ENCODE measurements at places on chromosomes 2 and 18.
A peak's percentile ranks its signal among the peaks of the same experiment; 100 is the strongest.

GRCh38 chr2:109139002-109139401 lies 10.0 kb downstream of the SH3RF3 start:
- DNase-seq: no peak

- no peak for DNase-seq
Measured at GRCh38 chr18:63293935-63294334, 25.6 kb downstream of the BCL2 start.

- DNase-seq: no peak
Measured at GRCh38 chr2:100412881-100413321, 4.6 kb downstream of the CHST10 start.

DNA sequence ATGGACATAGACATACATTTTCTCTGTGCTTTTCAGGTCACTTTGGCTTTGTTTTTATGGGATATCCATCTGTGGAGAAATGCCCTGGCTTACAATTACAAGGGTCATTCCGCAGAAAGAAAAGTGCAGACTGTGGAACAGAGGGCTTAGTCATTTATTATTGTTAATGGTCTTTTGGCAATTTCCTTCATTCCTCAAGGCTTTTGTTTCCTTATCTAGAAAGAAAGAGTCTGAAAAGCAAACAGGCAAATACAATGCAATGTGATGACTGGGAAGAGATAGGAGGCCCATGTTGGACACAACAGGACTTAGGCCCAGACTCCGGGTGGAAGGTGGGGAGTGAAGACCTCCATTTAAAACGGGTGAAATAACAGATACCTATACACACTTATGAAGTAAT lies 129.5 kb upstream of the CAVIN2 start:
- no peak for DNase-seq

- DNase-seq: no peak
Measured at GRCh38 chr18:31487246-31488015, 10.5 kb upstream of the DSG2 start.

DNA sequence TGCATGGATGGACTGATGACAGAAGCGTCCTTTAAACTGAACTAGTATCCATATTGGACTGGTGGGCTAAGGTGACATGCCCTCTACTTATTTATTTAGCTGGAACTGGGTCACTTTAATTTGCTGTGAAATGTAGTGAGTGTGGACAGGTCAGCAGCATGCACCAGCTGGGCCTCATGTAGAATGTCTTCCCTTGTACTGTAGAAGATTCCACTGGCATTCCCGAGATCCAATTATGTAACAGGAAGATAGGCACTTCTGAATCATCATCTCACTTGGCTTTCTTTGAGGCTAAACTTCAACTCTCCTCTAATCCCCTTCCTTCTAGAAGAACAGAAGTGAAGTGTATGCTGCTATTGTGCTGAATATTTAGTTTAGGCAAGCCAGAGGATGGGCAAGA lies 296.2 kb downstream of the SLC8A1 start:
- no peak for DNase-seq

DNA sequence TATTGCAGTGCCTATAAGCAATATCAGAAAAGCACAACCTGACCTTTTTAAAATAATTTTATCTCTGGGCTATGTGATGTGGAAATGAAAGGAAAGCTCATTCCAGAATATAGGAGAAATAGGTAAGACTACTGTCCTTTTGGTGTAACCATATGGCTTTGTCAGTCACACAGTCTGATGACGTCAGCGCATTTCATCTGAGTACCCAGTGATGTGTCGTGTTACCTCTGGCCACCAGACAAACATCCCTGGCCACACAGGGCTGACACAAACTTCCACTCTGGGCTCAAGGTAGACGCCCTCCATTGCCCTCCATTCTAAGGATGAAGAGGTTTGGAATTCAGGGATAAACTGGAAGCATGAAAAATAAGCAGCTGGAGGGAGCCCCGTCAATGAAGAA lies 506.7 kb downstream of the CMPK2 start:
- DNase-seq: no peak

- DNase-seq: no peak
Measured at GRCh38 chr2:241726459-241726858, 8.0 kb upstream of the D2HGDH start.

- DNase-seq: no peak
Measured at GRCh38 chr2:118477111-118477862, 370.2 kb downstream of the EN1 start.

GRCh38 chr2:36633470-36634092 lies 35.6 kb upstream of the FEZ2 start:
- no peak for DNase-seq

DNA sequence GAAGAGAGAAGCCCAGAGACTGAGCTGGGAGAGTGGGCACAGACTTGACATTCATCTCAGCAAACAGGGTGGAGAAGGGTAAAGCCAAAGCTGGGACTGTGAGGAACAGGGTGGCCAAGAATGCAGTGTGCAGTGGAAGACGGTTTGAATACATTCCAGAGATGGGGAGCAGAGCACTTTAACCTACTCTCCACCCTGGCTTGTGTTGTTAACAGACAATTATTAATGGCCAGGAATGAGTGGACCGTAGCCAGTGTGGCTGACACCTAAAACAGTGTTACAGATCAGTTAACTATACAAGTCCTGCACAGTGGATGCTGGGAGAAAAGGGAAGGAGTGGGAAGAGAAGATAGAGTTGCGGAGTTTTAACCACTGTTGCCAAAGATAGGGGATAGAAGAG lies 7.4 kb upstream of the NAB1 start:
- DNase-seq: no peak

DNA sequence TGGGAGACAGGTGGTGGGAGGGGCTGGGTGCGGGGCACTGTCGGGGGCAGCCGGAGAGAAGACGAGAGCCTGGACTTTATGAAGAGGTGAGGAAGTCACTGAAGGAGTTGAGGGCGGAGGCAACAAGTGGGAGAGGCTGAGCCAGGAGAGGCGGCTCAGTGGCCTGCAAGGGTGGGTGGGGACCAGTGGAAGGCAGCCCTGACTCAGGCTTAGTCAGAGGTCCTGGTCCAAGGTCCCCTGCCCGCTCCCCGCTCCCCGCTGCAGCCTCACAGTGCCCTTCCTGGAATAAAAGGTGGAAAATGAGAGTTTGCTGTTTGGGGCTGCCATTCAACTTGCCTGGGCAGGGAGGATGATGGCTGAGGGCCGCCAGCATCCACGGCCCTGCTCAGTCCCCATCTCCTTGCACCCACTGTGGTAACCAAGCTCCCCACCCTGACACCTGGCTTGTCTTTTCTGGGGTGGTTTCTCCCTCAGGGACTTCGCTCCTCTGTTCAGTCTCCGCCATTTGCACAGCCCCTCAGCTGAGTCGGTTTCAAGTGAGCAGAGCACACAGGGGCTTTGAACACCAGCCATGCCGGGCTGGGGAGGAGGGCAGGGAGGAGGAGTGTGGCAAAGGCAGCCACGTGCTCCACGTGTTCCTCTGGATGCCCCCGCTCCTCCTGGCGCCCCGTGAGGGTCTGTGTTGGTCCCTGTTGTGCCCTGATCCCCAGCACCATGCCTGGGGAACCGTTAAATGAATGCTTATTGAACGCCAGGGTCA lies 13.7 kb upstream of the RALB start:
- no peak for DNase-seq

DNA sequence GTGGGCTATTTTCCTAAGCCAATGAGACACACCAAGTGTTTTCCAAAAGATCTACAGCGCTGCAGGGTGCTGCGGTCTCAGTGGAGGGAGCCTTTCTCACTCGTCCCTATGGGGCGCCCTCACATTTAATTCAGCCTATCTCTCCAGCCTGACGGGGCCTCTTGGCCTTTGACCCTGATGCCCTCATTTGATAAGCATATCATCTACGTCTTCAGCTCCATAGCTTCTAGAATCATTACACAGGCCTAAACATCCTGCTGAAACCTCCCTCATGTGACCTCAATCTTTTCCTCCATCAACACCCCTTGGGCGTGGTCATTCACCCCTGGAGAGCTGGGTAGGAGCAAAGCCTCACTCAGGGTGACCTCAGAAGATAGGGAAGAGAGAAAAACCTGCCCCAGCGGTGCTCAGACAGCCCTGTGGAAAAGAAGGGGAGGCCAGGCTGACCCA lies 57.4 kb downstream of the CYP26B1 start:
- no peak for DNase-seq

- DNase-seq: no peak
Measured at GRCh38 chr2:240930631-240931318, 24.6 kb downstream of the CROCC2 start.

- DNase-seq: no peak
Measured at GRCh38 chr18:62152844-62153243, 34.0 kb downstream of the PIGN start.

DNA sequence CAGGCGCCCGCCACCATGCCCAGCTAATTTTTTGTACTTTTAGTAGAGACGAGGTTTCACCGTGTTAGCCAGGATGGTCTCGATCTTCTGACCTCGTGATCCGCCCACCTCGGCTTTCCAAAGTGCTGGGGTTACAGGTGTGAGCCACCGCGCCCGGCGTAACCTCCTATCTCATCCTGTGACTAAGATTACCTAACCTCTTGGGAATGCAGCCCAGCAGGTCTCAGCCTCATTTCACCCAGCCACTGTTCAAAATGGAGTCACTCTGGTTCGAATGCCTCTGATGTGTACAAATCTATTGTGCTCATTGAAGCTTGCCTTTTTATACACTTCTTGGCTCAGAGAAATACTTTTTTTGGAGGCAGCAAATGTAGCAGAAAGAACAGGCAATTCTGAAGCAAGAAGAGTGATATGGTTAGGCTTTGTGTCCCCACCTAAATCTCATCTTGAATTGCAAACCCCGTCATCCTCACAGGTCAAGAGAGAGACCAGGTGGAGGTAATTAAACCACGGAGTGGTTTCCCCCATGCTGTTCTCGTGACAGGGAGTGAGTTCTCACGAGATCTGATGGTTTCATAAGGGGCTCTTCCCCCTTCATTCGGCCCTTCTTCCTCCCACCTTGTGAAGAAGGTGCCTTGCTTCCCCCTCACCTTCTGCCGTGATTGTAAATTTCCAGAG lies 60.6 kb downstream of the SLC4A3 start:
- no peak for DNase-seq

- peak; percentile 71 for DNase-seq
Measured at GRCh38 chr18:8662560-8663255, 42.6 kb upstream of the MTCL1 start.

DNA sequence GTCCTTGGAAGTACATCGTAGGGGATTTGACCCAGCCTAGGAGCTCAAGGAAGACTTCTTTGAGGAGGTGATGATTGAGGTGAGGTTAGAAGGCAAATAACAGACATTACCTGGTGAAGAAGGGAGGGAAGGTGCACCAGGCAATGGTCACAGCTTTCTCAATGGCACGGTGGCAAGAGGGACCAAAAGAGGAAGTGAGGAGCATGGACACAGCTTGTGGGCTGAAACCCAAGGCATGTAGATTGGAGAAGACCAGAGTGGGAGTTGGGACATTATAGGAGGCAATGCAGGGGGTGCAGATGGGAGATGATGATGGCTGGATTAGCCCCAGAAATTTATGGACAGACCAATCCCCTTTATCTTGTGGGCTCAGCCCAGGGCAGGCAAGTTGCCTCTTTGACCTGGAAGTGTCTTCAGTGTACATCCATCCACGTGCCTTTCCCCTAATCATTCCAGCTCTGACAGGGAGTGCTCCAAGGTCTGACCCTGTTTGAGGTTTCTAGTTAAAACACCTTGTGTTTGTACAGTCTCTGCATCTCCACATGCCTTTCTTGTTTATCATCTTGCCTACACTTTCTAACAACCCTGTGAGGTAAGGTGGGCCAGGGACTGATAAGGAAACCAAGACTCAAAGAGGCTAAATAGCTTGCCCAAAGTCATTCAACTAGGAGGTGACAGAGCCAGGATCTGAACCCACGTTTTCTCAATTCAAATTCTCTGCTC lies 59.1 kb downstream of the NRP2 start:
- DNase-seq: no peak

- DNase-seq: peak; percentile 74
Measured at GRCh38 chr2:128317181-128317898, 1.3 kb downstream of the HS6ST1 start.

GRCh38 chr18:13381944-13382365 lies 163.4 kb downstream of the LDLRAD4 start:
- peak; percentile 68 for DNase-seq

DNA sequence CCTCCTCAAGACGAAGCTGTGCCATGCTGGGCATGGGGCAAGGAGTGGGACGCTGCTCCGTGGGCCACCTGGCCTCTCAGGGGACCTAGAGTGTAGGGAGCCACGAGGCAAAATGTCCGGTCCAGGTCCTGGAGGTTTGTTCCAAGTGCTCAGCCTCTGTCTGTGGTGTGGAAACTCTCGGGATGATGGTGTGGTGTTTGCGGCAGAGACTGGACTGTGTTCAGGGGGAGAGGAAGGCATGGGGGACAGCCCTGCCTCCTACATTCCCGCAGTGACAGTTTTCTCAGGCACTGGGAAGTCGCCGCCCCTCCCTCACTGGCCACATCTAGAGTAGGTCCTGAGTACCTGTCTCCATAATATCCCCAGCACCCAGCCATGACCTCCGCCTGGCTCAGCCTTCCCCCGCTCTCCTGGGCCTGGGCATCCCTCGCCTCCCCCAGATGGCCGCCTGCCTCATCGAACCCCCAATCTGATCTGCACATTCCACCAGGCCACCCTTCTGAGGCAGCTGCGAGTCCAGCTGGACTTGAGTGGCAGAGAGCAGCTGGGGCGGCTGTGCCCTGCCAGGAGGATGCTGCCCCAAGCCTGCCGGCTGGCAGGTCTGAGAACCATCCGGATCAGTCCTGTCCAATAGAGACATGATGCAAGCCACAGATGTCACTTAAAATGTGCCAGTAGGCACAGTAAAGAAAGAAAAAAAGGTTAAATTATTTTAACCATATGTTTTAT lies 6.2 kb downstream of the KCNIP3 start:
- DNase-seq: peak; percentile 9

GRCh38 chr2:79585701-79586433 lies 73.0 kb downstream of the CTNNA2 start:
- no peak for DNase-seq

- DNase-seq: peak; percentile 18
Measured at GRCh38 chr2:69065735-69066336, 52.9 kb downstream of the ANTXR1 start.

- DNase-seq: no peak
Measured at GRCh38 chr18:46160050-46160798, 56.0 kb downstream of the HAUS1 start.

Data from NCI-H1417 (cell line).